ENCODE measurements at places on chromosomes 2 and 18.

- no peak for ATAC-seq
Observed at GRCh38 chr2:120995152-120995551, 259.5 kb downstream of the GLI2 start.

- ATAC-seq, result peak; percentile 58
Observed at GRCh38 chr2:11582862-11583752, 49.3 kb downstream of the GREB1 start.

GRCh38 chr18:8871489-8871888 is 166.1 kb downstream of the MTCL1 start:
- no peak for ATAC-seq

DNA sequence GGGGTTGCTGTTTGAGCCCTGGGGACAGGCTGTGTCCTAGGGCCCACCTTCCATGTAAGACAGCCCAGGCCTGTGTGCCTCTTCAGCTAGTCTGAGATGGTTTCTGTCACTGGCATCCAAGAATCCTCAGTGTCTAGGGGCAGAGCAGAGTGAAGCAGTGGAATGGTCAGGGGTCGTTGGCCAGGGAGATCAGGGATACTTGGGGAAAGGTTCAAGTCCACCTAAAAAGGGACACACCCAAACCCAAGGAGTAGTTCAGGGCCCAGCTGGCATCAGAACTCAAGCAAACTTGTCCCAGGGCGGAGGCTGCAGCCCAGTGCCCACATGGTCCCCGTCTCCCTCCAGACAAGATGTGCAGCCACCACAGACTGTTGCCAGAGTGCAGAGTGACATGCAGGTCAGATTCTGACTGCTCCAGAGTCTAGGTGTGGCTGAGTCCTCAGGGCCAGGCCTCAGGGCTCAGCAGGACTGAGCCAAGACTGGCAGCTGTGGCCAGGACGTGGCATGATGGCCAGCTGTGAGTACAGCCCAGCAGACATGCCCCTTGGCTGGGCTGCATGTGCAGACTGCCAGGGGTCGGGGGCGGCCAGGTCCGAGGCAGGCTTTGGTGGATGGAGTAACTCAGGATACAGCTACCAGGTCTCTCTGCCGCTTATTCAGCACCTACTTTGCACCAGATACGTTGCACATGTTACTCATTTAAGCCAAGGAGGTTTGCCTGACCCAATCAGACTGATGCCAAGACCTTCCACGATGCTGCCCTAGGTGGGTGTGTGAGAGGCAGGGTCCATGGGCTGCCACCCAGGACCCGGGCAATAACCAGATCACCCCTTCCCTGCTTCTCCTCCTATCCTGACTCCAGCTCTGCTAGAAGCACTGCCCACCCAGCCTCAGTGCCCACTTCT is 146.6 kb downstream of the SMAD7 start:
- no peak for ATAC-seq

GRCh38 chr18:42914476-42914875 is 201.0 kb downstream of the RIT2 start:
- no peak for ATAC-seq

DNA sequence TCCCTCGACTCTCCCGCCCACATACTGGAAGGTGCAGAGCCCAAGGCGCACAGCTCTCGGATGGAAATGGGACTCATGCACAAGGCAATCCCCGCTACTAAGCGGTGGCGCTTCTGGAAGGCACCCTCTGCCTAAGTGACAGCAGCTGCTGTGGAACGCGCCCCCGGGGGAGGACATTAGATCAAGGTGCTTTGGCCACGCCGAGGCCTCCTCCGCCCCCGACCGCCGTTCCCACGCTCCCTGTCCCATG is 202 bp downstream of the MCEE start:
- peak; percentile 77 for ATAC-seq

DNA sequence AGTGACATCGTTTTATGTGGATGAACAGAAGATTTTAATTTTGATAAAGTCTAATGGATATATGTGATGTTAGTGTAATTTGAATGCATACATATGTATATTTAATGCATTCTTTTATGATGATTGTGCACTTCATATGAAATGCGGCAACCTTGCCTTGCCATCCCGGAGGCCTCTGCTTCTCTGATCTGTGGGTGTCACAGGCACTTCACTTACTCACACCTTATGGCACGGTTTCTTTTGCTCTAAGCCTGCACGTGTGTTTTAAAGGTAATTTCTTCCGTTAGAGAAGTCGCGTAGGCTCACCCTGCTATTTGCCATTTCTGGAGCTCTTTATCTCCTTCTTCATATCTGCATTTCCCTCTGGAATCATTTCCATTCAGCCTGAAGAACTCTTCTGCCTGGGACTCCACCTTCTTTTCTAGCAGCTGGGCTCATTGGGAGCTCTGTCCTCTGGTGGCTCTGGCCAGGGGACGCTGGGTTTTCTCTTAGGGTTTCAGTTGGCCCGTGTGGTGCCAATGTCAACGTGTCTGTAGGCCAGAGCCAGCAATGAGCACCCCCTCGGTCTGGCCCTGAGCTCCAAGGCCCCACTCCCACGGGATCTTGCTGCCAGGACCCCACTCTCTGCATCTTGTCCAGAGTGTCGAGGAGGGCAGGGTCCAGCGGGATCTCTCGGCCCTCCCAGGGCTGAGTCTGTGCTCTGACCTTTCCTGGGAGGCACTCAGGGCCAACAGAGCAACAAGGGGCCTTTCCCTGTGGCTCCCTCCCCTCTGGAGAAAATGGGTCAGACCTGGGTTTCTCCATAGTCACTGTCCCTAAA is 97.3 kb downstream of the RTP5 start:
- ATAC-seq, result no peak

- no peak for ATAC-seq
Observed at GRCh38 chr2:148524519-148524919, 120.0 kb upstream of the EPC2 start.

- ATAC-seq, result no peak
Observed at GRCh38 chr2:136770384-136770783, 5.0 kb downstream of the THSD7B start.

- ATAC-seq, result no peak
Observed at GRCh38 chr18:57234346-57234745, 87.5 kb downstream of the BOD1L2 start.

- no peak for ATAC-seq
Observed at GRCh38 chr2:219213486-219214071, 5.2 kb downstream of the ABCB6 start.

DNA sequence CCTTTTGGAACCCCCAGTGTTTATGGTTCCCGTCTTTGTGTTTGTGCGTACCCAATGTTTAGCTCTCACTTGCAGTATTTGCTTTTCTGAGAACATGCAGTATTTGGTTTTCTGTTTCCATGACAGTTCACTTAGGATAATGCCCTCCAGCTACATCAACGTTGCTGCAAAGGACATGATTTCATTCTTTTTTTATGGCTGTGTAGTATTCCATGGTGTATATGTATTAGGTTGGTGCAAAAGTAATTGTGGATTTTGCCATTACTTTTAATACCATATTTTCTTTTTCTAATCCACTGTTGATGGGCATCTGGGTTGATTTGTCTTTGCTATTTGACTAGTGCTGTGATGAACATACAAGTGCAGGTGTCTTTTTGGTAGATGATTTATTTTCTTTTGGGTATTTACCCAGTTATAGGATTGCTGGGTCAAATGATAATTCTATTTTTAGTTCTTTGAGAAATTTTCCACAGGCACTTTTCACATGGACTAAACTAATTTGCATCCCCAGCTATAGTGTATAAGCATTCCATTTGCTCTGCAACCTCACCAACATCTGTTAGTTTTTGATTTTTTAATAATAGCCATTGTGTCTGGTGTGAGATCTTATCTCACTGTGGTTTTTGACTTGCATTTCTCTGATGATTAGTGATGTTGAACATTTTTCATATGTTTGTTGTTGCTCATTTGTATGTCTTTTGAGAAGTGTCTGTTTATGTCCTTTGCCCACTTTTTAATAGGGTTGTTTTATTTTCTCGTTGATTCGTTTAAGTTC is 63.6 kb downstream of the CERS6 start:
- no peak for ATAC-seq

DNA sequence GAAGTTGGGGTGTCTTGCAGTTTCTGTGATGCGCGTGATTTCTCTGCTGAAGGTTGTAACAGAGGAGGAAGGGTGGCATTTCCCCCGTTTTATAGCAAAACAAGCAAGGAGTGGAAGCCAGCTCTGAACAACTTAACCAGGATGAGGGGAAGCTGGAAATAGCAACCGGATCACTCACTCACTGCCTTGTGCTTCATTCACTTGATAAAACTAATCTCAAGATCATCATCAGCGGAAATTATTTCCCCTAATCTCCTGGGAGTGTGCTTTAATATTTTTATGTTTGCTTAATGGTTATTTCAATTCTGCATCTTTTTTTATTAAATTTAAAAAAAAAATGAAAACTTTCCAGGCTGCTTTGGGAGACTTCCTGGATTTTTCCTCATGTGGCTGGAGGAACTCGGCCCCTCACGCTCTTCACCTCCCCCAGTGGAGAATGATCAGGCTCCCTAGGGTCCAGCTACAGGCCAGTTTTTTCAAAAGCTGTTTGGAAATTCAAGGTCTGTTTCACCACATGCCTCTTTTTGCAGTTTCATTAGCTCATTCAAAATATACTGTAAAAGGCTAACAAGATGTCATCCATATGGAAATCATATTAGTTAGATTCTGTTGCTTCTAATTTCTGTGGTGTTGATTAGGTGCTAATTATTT is 31.7 kb downstream of the CABLES1 start:
- no peak for ATAC-seq

GRCh38 chr18:8260827-8261226 is 348.4 kb upstream of the RAB12 start:
- no peak for ATAC-seq

DNA sequence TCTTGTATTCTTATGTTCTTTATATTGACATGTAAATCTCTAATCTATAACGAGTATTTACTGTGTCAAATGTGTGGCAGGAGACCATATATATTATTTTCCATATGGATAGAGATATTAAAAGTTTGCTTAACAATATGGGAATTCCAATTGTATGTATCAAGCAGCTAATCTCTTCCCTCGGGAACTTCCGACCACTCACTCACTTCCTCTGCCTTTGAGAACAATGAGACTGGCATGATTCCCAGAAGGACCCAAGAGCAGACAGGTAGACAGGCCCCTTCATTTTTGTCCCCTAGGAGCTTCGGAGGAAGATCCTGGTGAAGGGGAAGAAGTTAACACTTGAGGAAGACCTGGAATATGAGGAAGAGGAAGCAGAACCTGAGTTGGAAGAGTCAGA is 24.1 kb downstream of the PLCD4 start:
- no peak for ATAC-seq
